ENCODE measurements at places on chromosomes 1 and 21.

- peak; percentile 61 for DNase-seq
Measured at GRCh38 chr1:150235294-150235851, 539 bp downstream of the ANP32E start.

DNA sequence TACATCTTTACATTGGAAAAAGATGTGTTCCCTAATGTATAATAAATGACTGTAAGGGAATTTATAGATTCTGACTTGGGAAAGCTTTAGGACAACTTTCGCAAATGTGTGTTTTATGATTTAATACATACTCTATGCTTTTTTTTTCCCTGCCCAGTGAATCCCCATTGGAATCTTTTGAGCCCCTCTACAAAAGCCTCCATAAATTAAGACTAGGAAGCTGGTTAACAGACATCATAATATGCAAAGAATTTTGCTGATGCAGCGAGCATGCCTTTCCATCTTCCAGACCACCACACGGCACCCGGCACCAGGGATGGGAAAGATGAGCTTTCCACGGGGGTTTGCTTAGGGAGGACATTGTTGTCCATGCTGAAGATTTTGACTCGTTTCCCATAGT lies 156.1 kb upstream of the IVNS1ABP start:
- no peak for DNase-seq

GRCh38 chr21:35048706-35049617 lies at the start of gene RUNX1:
Gene RUNX1 (minus strand): TSS chr21:35049302.
- DNase-seq = peak; percentile 30

DNA sequence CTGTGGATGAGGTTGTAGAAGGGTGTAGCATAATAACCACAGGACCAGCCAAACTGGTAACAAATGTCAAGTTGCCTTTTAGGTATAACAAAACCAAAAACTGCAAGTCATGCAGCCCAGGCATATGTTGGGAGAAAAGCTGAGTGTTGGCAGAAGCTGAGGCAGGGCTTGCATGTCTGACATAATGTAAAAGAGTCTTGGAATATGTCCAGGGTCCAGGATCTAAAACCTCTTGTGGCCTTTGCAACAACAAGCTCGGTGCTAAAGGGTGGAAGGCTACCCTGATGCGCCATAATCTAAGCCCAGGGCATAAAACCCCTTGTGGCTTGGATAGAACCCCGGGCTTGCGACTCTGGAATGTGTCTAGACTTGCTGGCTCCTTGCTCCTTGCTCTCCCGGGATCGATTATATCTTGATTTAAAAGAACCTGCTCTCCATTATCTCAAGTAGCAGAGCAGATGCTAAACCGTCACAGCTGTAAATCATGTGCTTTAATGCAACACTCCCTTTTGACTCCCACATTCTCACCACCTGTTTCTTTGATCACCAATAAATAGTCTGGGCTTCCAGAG lies 26.5 kb upstream of the SLC35A3 start:
- peak; percentile 46 for DNase-seq

GRCh38 chr1:179779645-179780272 lies 36.7 kb downstream of the FAM163A start:
- no peak for DNase-seq

DNA sequence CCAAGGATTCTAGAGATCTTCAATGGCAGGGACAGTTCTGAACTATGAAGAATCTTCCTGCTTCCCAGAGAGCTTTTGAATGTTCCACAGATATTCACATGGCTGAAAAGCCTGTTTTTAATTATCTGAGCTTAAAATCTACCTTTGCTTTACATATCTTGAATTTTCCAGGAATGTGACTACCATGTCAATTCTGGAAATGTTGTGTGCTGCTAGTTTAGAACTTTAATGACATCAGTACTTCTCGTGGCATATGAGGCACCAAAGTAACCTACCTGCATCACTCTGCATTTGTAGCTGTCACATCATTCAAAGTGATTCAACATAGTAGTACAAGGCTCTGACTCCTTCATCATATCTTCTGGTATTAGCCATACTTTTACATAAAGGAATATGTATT lies 122.7 kb upstream of the NFIA start:
- DNase-seq = no peak

GRCh38 chr1:209723756-209724693 lies 19.4 kb downstream of the HSD11B1 start:
- DNase-seq = no peak

- peak; percentile 72 for DNase-seq
Measured at GRCh38 chr1:172089768-172090510, 248.6 kb downstream of the DNM3 start.

DNA sequence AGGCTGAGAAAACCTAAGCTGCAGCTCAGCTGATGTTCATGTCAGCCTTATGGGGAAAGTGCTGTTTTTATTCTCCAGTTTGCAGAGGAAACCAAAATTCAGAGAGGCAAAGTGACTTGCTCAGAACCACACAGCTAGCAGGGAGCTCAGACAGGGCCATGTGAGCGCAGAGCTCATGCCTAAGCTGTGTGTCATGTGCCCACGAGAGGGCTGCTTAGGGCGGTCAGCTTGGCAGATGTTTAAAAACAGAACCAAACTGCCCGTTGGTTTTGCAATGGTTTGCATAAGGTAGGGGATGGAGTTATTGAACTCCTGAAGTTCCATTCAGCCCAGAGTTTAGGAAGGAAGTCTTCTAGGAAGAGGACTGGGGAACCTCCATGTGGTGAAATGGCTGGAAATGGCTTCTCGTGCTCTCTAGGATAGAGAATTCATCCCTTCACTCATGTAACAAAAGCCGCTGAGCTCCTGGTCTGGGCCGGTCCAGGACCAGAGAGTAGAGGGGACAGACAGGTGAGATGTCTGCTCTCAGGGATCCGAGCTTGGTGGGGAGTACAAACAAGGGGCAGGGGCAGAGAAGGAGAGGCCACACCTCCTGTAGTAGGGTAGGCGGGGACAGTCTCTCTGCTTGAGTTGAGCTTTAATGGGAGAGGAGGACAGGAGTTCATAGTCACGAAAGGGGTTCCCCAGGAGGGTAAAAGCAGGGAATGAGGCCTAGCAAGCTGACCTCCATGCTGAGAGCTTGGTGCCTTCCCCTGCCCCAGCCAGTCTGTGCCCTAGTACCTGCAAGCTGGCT lies 46.9 kb downstream of the ARHGEF10L start:
- no peak for DNase-seq

GRCh38 chr1:179774000-179774399 lies 30.9 kb downstream of the FAM163A start:
- DNase-seq = peak; percentile 33

DNA sequence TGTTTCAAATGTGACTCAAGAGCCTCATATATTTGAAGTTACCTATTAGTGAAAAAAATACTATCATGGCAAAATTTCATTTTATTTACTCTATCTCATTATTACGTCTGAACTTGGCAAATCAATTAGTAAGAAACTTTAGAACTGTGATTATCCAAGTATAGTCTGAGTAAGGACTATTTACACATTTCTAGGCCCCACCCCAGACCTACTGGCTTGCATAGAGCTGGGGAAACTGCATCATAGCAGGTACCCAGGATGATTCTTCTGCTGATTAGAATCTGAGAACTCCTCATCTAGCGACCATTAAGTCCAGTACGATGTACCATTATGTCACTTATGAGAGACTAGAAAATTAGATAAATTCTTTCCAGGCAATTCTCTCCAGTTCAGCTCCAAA lies 20.1 kb downstream of the MCOLN3 start:
- no peak for DNase-seq

DNA sequence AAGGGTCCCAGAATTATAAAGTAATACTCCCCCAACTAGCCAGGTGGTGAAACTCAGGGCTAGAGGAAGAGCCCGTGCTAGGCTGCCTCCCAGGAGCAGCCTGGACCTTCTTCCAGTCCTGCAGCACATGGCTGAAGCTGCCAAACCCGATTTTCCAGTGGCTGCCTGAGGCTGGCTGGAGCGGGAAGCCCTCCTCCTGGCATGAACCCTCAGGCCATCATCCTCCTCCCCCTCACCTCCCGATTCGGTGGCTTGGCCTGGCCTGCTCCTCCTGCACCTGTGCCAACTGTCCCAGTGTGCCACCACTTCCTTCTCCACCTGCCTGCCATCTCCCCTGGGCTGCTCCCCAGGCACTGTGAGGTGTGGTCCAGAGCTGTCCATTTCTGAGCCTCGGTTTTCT lies 3.0 kb upstream of the TSPAN1 start:
- peak; percentile 95 for DNase-seq

GRCh38 chr21:39463308-39463707 lies 11.5 kb downstream of the SH3BGR start:
- DNase-seq = no peak

GRCh38 chr1:220335668-220336067 lies 63.4 kb upstream of the RAB3GAP2 start:
- peak; percentile 45 for DNase-seq

DNA sequence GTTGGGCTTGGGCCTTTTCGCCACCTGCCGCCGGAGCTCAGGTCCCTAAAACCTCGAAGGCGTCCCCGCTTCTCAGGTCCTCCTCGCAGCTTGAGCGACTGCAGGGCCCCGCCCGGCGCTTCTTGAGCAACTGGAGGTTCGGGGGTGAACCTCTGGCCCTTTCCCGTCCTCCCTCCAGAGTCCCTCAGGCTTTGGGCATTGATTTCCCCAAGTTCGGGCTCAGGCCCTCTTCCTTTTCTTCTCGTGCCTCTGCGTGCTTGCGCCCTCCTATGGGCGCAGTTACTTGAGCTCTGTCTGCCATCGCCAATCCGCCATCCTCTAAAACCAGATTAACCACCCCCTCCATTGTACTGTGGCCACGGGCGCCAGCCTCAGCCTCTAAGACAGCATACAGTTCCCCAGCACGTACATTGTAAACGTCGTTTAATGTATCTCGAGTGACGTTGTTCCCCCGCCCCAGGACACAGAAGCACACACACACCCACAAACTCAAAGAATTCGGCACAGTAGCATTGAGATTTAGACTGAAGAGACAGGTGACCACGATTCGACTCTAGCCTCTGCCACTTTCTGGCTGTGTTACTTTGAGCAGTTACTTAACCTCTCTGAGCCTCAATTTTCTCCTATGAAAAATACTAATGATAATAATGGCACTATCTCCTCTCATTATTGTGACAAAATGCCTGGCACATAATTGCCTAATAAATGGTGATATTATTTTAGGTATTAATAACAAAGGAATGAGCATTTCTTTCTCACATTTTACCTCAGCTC lies 22.6 kb downstream of the BTG2 start:
- DNase-seq = peak; percentile 95

DNA sequence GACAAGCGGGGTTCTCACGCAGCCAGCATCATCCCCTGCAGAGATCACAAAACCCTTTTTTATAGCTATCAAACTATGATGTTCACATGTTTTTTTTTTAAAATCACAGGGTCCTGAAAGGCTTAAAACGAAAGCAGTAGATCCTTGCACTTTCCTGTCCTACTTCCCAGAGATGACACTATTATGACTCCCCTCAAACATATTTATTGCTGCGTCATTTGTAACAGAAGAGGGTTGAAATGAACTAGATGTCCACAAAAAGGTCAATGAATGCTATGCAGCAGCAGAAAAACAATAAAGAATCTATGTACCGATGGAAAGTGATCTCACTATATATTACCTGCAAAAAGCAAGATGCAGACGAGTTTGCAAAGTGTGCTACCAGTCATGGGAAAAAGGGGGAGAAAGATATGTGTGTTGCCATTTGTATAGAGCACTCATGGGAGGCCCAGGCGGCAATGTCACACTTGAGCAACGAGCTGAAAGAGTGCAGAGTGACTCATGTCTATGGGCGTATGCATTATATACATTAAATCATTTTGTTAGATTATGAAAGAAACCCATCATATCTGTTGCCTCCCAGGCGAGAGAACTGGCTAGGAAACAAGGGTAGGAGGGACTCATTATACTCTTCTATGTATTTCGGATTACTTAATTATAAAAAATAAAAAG lies 68.9 kb upstream of the PARP1 start:
- DNase-seq = peak; percentile 15

DNA sequence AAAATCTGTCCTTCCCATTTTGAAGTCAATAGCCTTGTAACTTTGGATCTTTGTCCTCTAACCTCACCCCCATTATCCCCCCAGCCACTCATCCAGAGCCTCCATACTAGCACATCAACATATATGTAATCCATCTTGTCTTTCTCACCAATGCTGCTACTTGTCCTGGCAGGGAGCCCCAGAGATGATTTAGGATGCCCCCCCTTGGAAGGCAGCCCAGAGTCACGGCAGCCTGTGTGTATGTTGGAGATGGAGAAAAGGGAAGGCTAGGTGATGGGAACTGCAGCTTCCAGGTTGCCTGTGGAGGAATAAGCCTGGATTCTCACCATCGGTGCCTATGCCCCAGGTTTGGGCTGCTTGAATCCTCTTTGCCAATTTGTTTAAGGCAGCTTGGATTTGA lies 51.7 kb upstream of the SCMH1 start:
- DNase-seq = no peak

DNA sequence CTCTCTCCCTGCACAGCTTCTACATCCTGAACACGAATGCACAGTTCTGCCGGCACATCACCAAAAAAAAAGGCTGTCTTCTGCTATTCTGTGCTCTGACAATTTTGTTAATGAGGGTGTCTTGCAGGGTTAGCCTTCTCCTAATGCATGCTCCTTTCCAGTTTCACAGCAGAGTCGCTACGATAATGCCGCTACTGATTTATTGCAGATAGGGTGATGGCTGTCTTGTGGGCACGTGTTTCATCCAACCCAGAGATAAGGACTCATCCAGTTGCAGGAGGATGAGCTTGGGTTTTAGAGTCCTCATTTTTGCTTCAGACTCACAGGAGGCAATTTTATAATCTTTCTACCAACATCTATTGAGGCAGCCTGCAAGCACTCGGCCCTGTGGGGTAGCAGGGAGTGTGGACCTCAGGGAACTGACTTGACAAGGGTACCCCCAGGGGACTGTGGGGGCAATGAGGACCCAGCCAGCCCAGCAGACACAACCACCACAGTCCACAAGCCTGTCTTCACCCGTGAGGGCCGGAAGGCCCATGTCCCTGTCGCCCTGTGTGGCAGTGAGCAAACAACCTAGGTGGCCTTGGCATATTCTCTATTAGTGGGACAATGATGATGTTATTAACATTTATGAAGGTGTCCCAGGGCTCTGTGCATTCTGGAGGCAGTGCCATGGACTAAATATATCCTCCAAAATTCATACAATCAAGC lies 15.4 kb upstream of the UTS2 start:
- DNase-seq = no peak

- DNase-seq = no peak
Measured at GRCh38 chr1:44235808-44236207, 22.5 kb downstream of the DMAP1 start.

GRCh38 chr1:211621447-211622198 lies 42.7 kb upstream of the SLC30A1 start:
- DNase-seq = no peak

GRCh38 chr1:34019741-34020552 lies 145.1 kb downstream of the CSMD2 start:
- peak; percentile 78 for DNase-seq

- peak; percentile 33 for DNase-seq
Measured at GRCh38 chr1:60668585-60668984, 413.8 kb upstream of the NFIA start.

DNA sequence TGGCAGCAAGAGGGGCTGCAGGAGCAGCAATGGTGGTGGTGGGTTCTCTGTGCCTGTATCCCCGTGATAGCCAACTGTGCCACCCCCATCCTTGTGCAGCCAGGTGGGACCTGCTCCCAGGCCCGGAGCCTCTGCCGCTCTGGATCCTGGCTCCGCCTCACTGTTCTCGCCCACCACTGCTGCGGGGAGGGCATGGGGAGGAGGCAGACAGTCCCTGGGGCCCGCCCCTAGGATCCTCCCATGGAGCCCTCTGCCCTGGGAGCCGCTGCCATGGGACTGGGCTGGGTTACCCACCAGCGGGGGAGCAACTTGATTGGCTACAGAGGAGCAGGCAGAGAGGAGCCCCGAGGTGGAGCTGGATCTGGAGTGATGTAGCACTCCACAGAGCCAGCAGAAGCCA lies 31.6 kb downstream of the CD1D start:
- DNase-seq = no peak

- no peak for DNase-seq
Measured at GRCh38 chr1:65267271-65267670, 42.1 kb upstream of the DNAJC6 start.

- no peak for DNase-seq
Measured at GRCh38 chr1:151147132-151147503, 687 bp upstream of the SEMA6C start.
